NCI-H2171 (cell line): ENCODE measurements at places on chromosomes 2 and 18.

DNA sequence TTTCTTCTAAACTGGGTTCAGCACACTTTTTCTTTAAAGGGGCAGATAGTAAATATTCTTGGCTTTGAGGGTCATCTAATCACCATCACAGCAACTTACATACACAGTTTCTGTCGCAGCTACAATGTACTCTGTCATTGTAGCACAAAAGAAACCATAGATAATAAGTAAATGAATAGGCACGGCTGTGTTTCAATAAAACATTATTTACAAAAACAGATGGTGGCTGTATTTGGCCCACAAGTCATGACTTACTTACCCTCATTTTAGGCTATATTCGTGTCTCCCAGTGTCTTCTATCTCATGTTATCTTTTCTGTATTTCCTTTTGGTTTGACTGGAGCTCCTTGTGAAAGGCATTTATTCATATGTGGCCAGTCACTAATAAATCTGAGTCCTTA, 168.3 kb downstream of the MAP2 start:
- DNase-seq: no peak

GRCh38 chr2:213021971-213022899, 129.2 kb downstream of the IKZF2 start:
- DNase-seq: no peak

GRCh38 chr2:37720533-37721200, 49.2 kb upstream of the CDC42EP3 start:
- no peak for DNase-seq

DNA sequence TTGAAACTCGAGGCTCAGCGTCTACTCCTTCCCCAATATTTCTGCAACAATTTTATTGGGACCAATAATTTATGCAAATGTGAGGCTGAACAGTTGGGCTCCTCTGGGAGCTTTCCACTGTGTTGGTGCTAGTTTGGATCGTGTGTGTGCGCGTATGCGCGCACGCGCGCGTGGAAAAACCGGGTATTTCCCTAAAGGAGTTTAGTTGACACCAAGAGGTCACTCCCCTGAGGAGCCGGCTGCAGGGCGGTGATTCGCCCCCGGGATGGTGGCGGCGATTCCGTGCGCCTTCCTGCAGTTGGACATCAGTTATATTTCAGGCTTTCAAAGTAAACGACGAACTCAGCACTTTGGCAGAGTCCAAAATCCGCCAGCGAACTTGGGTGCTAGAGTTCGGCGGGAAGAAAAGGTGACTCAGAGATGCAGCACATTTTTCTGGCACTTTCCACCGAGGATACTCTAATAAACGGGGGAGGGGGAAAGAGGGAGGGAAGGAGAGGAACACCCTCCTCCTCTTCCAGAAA, 186.5 kb upstream of the FANCL start:
- peak; percentile 53 for DNase-seq

- no peak for DNase-seq
Observed at GRCh38 chr2:65722028-65722778, 289.8 kb upstream of the SPRED2 start.

GRCh38 chr2:180133736-180134135, 126.6 kb upstream of the CWC22 start:
- peak; percentile 1 for DNase-seq

DNA sequence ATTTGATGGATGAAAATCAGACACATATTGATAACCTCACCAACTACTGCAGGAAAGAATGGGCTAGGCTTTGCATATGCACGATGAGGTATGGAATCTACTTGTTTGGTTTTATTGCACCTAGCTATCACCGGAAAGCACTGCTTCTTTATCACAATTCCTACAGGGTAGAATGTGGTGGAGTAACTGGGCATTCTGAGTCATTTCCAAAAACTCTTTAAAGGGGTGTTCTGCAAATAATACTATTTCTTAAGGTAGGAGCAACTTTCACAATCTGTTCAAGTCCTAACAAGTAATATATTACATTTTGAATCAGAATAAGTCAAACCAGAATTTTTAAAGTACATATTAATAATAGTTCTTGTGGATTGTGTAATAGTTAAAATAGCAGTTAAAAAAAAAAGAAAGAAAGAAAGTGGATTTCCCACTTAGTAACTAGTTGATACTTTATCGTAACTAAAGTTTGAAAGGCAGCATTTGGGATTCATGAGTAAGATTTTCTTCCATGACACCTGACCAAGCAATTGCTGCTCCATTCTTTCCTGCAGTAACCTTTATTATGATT, 40.5 kb downstream of the INO80C start:
- DNase-seq: no peak

- no peak for DNase-seq
Observed at GRCh38 chr2:222298311-222299150, at the start of gene PAX3. PAX3 (minus strand) TSS chr2:222298998; CDS start chr2:222298615, 383 bp downstream.

- DNase-seq: no peak
Observed at GRCh38 chr18:56576826-56577573, 61.4 kb downstream of the TXNL1 start.

GRCh38 chr2:17373041-17373440, 145.2 kb downstream of the RAD51AP2 start:
- no peak for DNase-seq

GRCh38 chr18:24364177-24364576, 33.4 kb downstream of the OSBPL1A start:
- DNase-seq: no peak

DNA sequence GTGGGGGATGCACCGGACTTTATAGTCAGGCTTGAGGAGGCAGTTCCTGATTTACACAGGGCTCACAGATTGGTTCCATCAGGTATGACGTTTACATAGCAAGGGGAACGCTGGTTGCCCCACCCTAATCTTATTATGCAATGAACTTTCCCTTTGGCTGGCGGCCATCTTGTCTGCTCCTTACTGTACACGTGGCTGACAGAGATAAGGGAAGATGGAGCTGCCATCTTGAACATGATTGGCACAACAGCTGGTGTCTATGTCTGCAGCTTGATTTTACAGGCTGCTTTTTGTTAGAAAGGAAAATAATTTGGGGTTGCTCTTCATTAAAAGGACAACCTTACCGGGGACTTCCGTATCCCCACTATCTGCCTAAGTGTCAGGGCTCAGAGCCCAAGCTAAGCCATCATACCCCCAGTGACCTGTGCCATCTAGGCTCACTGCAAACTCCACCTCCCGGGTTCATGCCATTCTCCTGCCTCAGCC, 33.5 kb upstream of the ATG16L1 start:
- peak; percentile 20 for DNase-seq

- DNase-seq: no peak
Observed at GRCh38 chr18:62741118-62741566, 25.8 kb downstream of the PHLPP1 start.

GRCh38 chr2:215695861-215696260, 260.0 kb upstream of the FN1 start:
- no peak for DNase-seq

GRCh38 chr2:98654699-98655495, 46.5 kb downstream of the UNC50 start:
- no peak for DNase-seq

DNA sequence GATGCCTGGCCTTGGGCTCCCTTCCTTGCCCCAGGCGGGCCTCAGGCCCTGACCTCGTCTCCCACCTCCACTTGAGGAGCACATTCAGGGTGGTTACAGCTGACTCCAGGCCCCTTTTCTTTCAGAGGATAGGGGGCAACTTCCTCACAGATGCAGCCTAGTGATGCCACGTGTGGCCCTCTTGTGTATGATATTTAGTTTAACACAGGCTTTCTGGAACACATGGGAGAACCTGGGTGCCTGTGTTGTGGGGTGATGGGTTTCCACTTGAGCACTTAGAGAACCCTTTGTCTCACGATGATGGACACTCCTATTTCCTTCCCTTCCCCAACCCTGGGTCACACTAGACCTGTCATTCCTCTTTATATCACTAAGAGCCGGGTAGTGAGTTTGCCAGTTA, 6.8 kb upstream of the KCNS3 start:
- no peak for DNase-seq

DNA sequence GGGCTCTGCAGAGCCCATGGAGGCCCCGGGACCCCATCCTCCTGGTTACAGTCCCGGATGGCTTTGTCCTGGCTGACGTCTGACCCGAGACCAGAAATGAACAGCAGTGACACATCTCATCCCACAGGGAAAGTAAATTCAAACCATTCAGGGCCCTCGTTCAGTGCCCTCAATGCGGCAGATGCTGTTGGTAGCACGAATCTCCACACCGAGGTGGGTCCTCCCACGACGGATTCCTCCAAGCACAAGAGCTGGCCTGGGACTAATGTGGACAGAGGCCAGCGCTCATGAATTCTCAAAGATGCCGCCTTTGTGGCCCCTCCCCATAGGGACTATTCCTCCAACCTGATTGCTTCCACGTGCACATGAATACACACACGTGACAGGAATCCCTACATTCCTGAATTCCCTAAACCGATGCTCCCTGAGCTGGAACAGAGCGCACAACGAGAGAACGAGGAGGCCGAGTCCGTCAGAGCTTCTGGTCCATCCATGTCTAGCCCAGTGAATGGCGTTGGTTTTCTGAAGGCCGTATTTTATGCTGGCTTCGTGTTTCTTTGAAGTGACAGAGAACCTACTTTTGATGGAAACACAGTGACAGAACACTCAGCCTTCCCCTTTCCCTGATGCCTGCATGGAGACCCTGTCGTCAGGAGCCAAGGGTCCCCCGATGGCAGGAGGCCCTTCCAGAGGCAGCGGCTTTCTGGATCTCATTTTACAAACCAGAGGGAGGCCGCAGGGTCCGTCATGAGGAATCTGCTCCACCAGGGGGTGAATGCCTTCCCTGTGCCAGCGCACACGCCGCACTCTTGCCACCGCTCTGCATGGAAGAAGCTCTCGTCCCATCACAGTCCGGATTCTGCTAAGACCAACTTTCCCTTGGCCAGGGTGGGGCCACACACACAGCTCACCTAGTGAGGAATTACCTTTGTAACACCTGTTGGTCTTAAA, 64.3 kb upstream of the SNTG2 start:
- no peak for DNase-seq

DNA sequence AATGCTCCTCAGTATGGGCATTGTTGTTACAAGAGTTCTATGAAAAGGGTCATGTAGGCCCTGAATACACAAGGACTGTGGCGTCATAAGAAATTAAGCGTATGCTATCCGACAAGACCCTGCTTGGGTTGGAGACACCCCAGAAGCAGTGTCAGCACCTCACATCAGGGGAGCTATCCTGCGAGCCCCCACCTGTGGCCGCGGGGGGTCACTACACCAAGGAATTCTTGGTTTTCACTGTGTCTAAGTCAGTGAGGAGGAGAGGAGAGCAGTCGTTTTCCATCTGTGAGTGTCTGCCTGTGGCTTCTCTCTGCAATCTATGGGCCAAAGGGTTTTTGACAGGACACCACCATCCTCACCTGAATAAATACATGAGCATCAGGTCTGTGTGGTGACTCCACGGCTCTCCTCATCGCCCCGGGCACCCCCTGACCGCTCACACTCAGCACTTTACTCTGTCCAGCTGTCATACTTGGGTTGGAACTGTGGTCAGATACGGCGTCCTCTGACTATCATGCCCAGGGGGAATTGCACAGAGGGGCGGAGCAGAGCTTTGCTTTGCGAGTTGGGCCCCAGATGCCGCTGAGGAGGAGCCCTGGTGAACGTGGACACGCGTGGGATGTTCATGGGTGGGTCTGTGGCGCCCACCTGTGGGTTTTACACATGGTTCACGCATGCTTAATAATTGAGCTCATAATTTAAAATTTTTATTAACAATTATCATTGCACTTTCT, 235.5 kb downstream of the MYT1L start:
- no peak for DNase-seq

DNA sequence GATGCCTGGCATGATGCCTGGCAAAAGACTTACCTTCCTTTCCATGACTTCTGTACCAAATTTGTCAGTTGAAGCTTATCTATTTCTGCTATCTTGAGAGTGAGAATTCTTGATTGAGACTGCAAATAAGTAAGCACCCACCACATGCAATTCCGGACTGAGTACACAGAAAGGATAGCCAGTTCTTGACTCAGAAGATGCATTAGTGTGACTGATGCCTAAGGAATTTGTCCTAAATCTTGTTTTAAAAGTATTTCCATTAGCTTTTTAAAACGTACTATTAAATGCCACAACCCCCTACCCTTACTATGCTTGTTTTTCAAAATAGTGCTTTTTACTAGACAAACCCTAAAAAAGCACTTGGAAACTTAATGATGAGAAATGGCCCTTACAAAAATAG, 545 bp downstream of the MPP4 start:
- no peak for DNase-seq

DNA sequence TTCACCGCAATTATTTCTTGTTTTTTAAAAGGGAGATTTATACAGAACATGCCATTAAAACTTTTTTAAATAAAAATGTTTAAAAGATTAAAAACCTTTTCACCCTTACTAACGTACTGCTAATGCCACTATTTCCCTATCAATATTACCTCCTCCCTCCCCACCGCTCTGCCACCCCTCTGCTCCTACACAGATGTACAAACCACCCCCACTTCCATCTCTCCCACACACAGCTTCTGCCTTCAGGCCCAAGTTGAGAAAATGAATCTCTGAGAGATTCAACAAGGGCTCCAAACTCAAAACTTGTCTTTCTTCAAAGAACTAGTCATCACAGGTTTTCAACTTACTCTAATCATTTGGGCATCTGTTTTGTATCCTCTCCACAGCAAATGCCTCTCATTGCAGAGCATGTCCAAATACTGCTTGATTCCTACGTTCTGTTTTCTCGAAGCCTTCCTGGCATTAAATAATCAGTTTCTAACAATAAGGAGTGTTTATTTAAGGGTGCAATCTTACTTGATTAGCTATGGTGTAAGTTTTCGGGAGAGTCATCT, 32.1 kb downstream of the FARSB start:
- no peak for DNase-seq

- DNase-seq: no peak
Observed at GRCh38 chr2:86062043-86062442, 43.6 kb downstream of the POLR1A start.

GRCh38 chr2:152099367-152100050, 665 bp upstream of the CACNB4 start:
- DNase-seq: no peak

GRCh38 chr2:60837123-60837522, 44.3 kb upstream of the REL start:
- no peak for DNase-seq

GRCh38 chr18:10558243-10558966, 32.6 kb downstream of the NAPG start:
- no peak for DNase-seq

DNA sequence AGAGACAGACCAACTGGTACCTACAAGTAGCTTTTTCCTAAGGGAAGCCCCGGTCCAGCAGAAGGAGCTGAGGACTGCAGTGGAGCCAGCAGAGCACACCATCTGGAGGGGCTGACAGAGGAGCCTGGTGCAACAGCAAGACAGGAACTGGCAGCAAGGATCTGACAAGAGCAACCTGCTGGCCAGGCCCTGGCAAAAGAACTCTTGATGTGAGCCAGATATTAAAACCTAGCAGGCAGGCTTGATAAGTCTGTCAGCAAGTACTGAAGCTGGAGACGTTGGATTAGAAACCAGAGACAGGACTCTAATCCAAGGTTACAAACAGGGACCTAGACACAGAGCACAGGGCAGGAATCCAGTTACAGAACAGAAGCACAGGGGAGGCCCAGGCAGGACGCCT, 260.7 kb upstream of the MGAT5 start:
- DNase-seq: no peak

- no peak for DNase-seq
Observed at GRCh38 chr2:120638450-120638849, 97.2 kb upstream of the GLI2 start.

GRCh38 chr2:237952851-237953250, 14.0 kb upstream of the UBE2F start:
- no peak for DNase-seq
